NCI-H774 (cell line): ENCODE measurements at places on chromosomes 2 and 18.

GRCh38 chr2:69939722-69940121 lies 21.7 kb downstream of the ASPRV1 start:
- DNase-seq, result no peak

GRCh38 chr2:126850940-126851339 lies 47.8 kb upstream of the TEX51 start:
- DNase-seq, result no peak

DNA sequence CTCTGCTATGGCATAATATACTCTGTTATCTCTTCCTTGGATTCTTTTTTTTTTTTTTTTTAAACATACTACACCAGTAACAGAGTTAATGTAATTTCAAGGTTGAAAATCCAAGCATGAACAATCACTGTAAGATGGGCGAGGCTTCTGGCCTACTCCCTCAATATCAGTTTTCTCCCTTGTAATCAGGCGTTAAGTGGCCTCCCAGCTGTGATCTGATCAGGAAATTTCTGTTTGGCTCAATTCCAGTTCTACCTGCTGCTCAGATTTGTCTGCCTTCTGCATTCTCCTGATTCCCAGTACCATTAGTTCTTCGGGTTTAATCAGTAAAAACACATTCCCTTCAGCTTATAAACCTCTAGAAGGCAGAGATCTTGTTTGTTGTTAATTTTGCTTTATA lies 18.6 kb downstream of the PRKD3 start:
- no peak for DNase-seq

GRCh38 chr18:567122-567521 lies 13.1 kb upstream of the CETN1 start:
- DNase-seq, result no peak

- DNase-seq, result no peak
Observed at GRCh38 chr2:160402501-160402900, 91.1 kb downstream of the RBMS1 start.

- DNase-seq, result no peak
Observed at GRCh38 chr18:2970772-2971659, 41.9 kb downstream of the LPIN2 start.
